Left renal pelvis (tissue), 4 donors: ENCODE measurements at places on chromosomes 11 and 22. TPM values are rescaled to one million over a fixed set of nuclear protein-coding genes. Genes with fewer than 3 reads are reported as not detected.

- no peak for DNase-seq
These were observed 330.4 kb downstream of the BRD1 start for GRCh38 chr22:49497266-49497665.

Gene MS4A12
- not detected for polyA plus RNA-seq

- no peak for DNase-seq
These were observed 14.7 kb upstream of the NNMT start for GRCh38 chr11:114281388-114281956.

Gene POTEH
- polyA plus RNA-seq, result not detected

- DNase-seq, result no peak
These were observed 60.0 kb downstream of the COMMD9 start for GRCh38 chr11:36229091-36229705.

DNA sequence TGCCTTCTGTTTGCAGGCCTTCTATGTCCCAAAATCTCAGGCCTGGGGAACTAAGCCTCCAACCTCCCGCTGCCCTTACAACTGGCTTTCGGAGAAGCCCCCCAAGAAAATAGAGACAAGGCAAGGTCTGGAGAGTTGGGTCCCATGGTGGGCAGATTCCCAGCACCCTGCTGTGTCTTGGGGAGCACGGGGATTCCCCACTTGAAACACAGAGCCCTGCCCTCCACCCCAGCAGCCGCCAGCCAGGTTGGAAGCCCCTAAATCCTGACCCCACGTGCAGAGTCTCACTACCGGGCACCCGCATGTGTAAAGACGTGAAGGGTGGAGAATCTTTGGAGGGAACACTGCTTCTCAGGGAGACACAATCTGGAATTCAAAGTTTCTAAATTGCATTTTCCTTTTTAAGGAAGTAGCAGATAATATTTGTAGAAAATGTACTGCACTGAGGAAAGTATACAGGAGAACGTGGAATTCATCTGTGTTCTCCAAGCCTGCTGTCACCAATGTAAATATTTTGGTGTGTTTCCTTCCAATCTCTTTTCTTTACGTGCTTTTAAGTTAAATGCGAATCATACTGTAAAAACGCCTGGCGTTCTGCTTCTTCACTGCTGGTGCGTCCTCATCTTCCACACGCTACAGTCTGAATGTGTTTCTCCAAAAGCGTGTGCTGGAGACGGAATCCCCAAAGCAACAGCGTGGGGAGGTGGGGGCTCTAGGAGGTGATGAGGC, 220.9 kb downstream of the BRD1 start:
- DNase-seq, result no peak

GRCh38 chr22:44827666-44828190, 75.4 kb downstream of the ARHGAP8 start:
- no peak for DNase-seq

DNA sequence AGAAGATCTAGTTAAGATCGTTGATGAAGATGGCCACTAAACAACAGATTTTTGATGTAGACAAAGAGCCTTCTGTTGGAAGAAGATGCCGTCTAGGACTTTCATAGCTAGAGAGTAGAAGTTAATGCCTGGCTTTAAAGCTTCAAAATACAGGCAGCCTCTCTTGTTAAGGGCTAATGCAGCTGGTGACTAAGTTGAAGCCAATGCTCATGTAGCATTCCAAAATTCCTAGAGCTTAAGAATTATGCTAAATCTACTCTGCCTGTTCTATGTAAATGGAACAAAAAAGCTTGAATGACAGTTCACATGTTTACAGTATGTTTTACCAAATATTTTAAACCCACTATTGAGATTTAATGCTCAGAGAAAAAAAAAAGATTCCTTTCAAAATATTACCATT, 492.6 kb downstream of the CNTN5 start:
- DNase-seq, result no peak

DNA sequence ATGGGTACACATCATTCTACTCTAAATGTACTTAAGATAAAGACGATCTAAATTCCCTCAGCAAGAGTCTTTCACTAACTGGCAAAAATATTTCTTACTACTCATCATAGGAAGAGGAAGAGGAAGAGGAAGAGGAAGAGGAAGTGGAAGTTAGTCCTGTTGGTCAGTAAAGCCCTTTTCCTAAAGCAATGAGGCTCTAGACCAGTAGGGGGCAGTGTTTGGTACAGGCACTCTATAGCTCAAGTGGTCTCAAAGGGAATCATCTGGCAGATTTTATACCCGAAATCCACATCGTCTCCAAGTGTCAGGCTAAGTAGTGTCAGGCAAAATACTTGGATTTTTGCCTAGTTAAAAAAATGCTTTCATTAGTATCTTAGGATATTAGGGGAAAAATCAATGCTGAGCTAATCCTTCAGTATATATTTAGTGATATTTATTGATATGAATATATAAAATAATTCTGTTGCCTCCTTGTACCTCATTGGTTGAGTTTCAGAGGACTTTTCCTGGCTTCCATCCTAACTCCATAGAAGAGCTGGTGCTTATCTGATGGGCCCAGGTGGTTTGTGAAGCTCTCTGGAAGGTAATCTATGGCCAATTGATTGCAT, 7.7 kb downstream of the BLID start:
- DNase-seq, result no peak

GRCh38 chr11:122186439-122187080, 70.5 kb upstream of the BLID start:
- no peak for DNase-seq

- DNase-seq, result peak; percentile 47
These were observed at the start of gene UCP2 for GRCh38 chr11:73982595-73982989. TSS of gene UCP2 (minus strand) at chr11:73982843. CDS start at chr11:73978378, 4,465 bp downstream.

Gene YPEL4
- polyA plus RNA-seq, result 2.4 TPM

DNA sequence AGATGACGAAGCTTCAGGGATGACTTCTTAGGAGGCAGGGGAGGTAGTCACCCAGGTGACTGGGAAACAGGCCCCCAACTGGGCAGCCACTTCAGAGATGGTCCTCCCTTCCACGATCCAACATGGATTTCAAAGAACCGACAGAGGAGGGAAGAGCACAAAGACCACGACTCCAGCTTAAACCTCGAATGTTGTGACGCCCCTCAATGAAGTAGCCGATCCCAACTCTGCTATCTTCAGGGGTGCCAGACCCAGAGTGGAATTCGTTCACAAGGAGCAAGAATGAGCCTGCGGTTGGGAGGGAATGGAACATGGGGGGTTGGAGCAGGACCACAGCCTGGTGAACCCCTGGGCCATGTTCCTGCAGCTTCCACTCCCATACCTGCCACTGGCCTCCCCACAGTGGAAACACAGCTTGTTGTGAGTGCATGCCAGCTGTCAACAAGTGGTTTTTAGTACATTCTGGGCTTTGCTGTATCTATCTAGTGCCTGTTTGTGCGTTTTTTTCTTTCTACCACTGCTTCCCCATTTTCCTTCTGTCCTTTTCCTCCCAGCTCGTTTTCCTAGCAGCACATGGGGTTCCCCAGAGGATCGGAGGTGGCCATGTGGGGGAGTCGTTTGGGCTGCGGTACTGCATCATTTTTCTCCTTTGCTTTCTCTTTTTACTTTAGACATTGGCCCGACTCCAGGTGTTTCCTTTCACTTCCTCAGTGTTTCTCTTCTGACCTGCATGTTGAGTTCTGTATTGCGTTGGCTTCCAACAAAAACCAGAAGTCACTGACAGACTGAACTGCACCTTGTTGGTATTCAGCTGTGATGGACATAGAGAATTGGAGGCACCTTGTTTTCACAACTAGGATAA, 65.8 kb downstream of the MORC2 start:
- no peak for DNase-seq

- DNase-seq, result peak; percentile 53
These were observed 36.6 kb downstream of the GAS2 start for GRCh38 chr11:22703040-22703439.

GRCh38 chr22:29580200-29580810, 608 bp downstream of the NIPSNAP1 start:
- no peak for DNase-seq

Gene NCF4
- polyA plus RNA-seq, result 6.0 TPM

DNA sequence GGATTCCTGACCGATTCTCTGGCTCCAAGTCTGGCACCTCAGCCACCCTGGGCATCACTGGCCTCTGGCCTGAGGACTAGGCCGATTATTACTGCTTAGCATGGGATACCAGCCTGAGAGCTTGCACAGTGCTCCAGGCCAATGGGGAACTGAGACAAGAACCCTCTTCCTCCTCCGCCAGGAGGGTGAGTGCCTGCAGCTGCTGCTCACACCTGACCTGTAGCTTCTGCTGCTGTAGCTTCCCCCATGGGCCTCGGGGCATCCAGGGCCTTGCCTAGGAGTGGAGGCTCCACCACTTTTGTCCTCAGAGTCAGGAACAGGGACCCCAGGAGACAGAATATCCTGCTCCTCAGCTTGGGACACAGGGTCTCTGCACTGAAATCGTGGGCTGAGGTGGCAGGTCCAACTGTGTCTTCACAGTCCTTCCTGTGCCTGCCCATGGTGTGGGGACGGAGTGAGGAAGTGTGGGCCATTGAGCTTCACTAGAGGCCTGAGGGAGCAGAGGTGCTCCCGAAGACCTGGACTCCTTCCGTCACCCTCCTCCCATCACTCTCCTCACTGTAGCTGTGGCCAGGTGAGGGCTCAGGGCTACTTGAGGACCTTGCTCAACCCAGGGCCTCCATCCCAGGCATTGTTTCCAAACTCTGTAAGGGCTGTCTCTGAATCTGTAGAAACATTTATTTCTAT, 103.8 kb downstream of the ZNF280B start:
- no peak for DNase-seq

Gene YWHAH
- polyA plus RNA-seq, result 155 TPM

Gene SUSD2
- 13.1 TPM for polyA plus RNA-seq

DNA sequence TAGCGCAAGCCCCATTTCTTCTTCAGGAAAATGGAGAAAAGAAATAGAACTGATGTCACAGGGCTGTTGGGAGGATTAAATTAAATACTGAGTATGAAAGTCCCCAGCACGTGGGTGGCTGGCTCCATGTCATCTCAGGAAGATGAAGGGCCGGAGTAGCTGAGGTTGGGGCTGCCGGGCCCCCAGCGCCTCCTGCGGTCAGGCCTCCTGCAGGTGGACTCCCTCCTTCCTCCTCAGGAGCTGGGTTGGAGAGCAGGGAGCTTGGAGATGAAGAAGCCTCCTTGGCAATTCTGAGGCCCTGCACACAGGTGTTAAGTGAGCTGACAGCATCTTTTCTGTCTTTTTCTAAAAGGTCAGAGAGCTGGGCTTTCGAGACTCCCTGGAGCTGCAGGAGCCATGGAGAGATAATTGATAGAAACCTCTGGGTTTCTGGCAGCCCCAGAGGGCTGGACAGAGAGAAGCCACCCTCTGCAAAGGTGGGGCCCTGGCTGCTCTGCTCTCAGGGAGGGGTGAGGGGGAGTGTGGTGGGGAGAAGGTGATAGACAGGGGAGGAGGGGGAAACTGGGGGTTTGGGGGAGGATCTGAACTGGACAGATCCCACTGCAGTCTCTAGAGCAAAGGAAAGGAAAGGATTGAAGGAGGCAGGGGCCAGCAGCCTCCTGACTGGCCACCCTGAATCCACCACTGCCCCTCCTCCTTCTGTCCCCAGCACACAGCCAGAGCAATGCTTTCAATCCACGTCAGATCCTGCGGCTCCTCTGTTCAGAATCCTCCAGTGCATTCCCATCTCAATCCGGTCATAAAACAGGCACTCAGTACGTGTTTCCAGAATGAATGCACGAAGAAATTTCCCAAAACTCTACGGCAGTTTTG, 210.8 kb downstream of the CEP164 start:
- no peak for DNase-seq

- no peak for DNase-seq
These were observed 942.0 kb upstream of the CCDC90B start for GRCh38 chr11:84227970-84228665.

Gene P2RY2
- 0.70 TPM for polyA plus RNA-seq

DNA sequence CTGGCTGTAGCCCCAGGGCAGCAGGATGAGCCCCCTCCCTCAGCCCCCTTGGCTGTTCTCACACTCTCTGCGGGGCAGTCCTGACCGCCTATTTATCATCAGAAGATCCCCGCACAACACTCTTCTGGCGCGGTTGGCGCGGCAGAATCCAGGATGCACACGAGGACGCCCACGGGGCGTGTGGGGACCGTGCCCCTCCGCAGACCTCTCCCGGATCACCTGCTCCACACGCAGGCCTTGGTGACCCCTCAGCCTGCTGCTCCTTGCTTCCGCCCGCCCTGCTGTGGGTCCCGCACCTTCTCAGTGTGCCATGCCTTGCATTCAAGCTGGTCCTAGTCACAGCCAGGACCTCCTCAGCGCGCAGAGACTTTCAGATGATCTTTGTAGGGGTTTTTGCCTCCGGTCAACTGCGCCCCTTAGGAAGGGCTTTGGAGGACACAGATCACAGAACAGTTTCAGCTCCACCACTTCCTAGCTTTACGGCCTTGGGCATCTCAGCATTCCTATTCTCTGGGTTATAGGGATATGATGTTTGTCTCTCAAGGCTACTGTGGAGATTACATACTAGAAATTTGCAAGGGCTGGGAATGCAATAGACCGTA, 841 bp upstream of the TUB start:
- DNase-seq, result no peak

Gene MADD
- 41.5 TPM for polyA plus RNA-seq

GRCh38 chr11:121544956-121545355, 92.2 kb upstream of the SORL1-AS1 start:
- DNase-seq, result no peak

- DNase-seq, result no peak
These were observed 9.4 kb downstream of the GSTP1 start for GRCh38 chr11:67592880-67593564.

Gene ZNF215
- 3.8 TPM for polyA plus RNA-seq

GRCh38 chr11:66595245-66595904, 2.4 kb downstream of the CCS start:
- peak; percentile 40 for DNase-seq
